Fibroblast of skin of right quadriceps (primary cell): ENCODE measurements at places on chromosomes 5 and 9.

DNA sequence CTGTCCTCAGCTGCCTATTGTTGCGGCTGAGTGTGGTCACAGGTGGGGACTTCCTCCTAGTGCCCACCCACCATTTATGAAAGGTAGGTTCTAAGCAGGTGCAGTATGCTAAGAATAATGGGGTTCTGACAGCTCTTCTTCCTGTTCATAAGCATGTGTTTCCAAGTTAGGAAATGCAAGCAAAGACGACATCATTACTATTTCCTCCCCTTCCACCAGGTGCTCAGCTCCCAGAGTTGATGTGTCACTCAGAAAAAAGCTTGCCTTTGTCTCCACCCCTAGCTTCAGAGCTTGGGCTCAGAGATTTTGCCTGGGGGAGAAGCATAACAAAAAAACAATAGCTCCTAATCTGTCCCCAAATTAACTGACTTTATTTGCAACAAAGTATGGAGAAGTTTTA lies 1076.7 kb downstream of the NR2F1-AS1 start:
- DNase-seq, result no peak

GRCh38 chr5:139667730-139668063 lies 19.5 kb downstream of the CXXC5 start:
- DNase-seq, result peak; percentile 51

DNA sequence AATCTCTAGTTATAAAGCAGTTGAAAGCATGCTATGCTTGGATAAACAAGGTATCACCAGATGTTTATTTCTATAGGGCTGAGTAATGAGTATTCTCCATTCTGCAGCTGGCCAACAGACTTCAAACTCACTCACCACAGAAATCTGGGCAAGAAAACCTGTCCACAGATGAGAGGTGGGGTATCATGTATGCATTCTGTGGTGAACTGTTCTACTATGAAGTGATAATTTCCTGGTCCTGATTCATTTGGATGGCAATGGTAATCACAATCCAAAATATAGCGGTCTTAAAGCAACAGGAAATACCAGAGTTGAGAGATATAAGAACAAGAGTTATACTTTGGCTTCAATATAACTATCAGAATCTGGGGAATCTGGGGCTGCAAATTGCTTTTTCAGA lies 65.9 kb upstream of the EFNA5 start:
- peak; percentile 67 for DNase-seq

DNA sequence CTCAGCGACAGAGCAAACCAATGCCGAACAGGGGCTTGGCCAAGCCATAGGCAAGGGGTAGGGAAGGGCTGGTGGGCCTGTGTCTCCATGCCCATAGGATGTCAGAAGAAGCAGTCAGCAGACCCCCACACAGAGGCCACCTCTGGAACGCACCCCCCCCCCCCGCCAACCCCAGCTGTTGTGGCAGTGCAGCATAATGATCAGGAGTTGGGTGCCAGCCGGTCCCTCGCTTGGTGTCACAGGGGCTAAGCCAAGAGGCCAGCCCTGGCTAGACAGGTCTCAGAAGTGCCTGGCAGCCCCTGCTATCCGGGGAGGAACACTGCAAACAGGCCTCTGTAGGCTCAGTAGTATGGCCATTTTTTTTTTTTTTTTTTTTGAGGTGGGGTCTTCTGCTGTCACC lies 3.7 kb upstream of the MXD3 start:
- no peak for DNase-seq

DNA sequence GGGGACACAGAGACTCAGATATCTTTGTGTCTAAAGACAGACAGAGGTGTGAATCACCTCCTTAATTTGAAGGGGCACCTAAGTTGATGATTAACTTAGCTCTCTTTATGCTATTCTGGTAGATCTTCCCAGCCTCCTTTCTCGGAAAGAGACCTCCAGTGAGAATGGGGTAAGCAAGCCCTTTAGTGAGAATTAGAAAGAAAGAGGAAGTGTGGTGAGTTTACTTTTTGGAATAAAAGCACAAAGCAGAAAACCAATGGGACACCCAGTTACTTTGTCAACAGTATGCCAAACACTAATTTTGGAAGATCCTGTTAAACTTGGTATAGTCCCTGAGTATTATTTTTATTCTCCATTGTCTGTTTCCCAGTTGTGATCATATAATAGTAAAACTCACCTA lies 302.8 kb upstream of the RASA1 start:
- DNase-seq, result no peak

DNA sequence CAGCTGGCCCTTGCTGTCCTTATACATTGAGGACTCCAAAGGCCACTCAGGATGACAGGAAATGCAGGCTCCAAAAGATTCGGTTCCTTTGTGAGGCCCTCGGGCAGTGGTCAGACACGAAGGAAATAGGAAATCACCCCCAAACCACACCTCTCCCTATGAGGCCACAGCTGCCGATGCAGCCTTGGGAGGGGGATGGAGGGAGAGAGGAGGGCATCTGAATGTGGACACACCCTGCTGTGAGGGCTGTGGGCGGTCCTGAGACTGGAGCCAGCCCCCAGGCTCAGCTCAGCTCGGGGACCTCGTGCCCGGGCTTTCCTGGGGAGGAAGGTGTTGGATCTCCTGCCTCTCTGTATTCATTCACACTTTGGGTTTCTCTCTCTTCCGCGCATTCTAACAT lies 2.7 kb upstream of the CLPTM1L start:
- DNase-seq, result no peak
